Esophagus mucosa (tissue), 1 donor: ENCODE measurements at places on chromosomes 4 and X.

DNA sequence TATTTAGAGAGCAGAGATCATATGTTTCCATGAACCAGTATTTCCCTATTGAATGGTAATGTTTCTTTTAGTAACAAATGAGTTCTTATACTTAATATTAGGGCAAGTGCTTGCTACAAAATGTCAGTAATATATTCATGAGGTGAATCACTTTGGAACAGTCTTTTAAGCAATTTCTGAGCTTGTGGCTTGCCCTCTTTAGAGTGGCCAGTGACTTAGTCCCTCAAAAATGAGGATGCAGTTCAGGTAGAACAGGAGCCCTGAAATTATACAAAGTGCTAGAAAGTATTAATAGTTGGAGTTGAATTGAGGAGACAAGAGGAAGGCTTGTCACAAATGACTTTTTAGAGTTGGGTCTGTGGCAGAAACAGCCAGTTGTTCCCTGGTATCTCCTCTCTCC, 53.4 kb upstream of the PITX2 start:
- ATAC-seq: no peak

DNA sequence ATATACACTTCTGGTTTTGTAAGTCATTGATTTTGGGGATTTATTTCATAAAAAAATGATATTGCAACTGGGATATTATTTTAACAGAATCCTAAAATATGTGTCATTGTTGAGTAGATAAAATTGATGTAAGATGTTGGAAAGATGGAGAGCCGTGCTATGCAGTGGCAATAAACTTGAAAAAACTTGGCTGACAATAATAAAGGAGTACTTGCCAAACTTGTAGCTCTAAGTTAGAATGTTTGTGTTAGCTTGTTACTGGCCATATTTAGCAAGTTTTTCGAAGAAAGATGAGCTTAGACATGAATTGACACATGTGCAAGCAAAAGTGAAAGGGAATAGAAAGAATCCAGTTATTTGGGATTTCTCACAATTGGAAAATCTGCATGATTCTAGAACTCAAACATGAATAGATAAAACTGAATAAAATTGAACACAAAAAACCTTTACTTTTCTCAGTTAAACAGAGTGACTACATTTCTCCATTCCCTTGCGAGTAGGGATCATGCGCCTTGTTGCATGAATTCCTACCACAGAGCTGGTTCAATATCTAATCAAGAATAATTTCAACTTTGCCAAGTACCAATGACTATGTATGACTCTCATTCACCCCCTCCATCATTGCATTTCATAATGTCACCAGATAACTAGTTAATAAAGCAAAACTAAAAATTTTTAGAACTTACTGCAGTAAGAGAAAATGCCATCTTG, 327.8 kb downstream of the CAMK2D start:
- ATAC-seq: no peak

DNA sequence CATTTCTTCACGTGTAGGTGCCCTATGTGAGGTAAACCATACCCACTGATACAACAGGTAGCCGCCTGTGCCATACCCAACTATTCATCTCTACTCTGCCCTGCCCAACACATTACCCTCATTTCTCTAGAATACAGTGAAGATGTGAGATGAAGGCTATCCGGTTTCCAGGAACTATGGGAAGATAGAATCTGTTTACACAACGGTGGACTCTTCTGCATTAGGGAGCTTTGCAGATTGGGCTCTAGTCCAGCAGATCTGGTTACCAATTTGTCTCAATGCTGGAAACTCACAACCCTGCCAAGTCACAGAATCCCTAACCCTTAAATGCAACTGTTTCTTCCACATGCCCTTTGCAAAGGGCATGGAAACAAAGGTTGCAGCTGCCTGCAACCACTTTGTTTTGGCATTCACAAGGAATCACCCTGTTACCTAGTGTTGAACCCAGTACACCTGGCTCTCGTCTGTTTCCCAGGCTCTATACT, 6.4 kb upstream of the SLAIN2 start:
- no peak for ATAC-seq

- ATAC-seq: no peak
These were observed 69.4 kb downstream of the PDS5A start for GRCh38 chr4:39908284-39908683.

DNA sequence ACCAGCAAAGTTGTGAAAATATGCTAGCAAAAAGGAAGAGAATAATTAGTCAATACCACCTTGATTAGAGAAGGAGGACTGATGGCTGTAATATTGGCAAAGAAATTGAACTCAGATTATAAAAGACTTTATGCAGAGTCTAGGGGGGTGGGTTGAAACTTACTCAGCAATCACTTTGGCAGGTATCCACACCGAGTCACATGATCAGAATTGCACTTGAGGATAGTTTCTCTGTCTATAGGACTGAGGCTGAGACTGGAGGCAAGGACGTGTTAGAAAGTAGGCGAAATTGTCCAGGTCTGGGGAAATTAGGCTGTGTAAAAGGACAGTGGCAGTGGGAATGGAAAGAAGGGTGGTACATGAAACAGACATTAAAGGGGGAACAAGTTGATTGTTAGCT, 284.4 kb downstream of the ARHGAP24 start:
- ATAC-seq: no peak

- ATAC-seq: no peak
These were observed 150.1 kb upstream of the NUDT10 start for GRCh38 chrX:51182545-51182944.

- ATAC-seq: no peak
These were observed 13.7 kb downstream of the PPP2R3B start for GRCh38 chrX:372856-373640.

DNA sequence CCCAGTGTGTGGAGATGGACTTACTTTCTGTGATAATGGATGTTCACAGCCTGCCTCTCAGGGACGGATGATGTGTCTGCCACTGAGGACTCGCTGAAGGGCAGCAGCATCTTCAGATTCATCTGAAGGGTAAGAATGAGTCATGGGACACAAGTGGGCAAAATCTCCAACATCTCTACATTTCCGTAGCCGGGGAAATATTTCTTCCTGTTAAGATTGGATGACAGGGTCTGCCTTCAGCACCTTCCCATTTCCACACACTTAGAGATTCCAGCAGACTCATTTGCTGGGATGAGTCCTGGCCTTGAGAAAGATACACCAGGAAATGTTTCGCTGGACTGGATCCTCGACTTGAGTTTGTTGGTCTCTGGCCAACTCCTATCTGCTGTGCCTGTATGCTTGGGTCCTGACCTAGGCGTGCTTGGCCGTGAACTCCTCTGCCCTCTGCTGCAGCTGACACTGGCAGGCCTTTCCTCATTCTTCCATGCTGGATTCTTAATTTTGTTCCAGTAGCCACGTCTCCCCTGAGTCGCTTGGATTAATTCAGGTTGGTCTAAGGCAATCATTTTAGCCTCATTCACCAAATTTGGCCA, 46.5 kb upstream of the SOD3 start:
- no peak for ATAC-seq

DNA sequence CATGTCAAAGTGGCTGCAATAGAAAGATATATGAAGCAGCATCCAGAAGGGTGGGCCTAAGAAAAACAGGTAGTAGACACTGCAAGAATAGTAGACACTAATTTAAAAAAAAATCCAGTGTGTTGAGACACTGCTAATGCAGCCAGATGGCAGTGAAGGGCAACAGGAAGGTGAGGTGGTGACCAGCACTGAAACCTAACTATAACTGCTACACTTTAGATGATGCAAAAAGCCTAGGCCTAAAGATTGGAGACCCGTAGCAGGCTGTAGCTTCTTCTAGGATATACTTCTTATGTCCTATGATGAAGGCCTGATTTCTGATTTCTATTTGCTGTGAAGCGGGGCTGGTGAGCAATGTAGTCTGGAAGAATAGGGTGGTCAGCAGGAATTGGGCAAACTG, 38.7 kb upstream of the SH3KBP1 start:
- ATAC-seq: no peak

DNA sequence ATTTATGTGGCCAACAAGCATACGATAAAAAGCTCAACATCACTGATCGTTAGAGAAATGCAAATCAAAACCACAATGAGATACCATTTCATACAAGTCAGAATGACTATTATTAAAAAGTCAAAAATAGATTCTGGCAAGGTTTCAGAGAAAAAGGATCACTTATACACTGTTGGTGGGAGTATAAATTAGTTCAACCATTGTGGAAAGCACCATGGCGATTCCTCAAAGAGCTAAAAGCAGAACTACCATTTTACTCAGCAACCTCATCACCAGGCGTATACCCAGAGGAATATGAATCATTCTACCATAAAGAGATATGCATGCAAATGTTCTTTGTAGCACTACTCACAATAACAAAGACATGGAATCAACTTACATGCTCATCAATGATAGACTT, 478.7 kb upstream of the GALNTL6 start:
- no peak for ATAC-seq

GRCh38 chrX:9091258-9091657, 57.3 kb upstream of the FAM9B start:
- no peak for ATAC-seq

DNA sequence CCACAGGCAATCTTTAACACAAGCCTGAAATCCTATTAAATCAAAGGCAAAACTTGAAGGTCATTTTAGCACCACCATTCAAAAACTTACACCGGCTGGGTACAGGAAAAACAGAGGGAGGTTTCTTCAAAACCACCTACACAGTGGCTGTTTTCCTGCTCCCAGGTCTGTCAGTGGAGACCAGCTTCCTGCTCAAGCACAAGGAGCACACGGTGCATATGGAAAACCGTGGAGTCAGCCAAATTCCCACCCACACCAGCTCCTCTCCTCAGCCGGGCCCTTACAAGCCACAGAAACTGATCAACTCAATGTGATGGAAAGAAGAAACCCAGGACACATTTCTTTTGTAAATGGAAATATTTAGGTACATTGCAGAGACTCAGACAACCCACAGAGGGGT, 14.3 kb upstream of the FAM241A start:
- no peak for ATAC-seq

DNA sequence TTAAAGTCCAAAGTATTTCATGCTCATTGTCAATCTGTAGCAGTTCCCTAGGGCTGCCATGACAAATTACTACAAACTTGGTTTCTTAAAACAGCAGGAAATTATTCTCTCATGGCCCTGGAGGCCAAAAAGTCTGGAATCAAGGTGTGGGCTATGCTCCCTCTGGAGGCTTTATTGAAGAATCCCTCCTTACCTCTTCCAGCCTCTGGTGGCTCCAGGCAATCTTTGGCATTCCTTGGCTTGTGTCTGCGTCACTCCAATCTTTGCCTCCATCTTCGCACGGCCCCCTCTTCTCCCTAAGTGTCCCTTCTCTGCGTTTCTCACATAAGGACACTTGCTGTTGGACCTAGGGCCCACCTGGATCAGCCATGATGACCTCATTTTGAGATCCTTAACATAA, 170.4 kb downstream of the SMIM20 start:
- ATAC-seq: no peak

DNA sequence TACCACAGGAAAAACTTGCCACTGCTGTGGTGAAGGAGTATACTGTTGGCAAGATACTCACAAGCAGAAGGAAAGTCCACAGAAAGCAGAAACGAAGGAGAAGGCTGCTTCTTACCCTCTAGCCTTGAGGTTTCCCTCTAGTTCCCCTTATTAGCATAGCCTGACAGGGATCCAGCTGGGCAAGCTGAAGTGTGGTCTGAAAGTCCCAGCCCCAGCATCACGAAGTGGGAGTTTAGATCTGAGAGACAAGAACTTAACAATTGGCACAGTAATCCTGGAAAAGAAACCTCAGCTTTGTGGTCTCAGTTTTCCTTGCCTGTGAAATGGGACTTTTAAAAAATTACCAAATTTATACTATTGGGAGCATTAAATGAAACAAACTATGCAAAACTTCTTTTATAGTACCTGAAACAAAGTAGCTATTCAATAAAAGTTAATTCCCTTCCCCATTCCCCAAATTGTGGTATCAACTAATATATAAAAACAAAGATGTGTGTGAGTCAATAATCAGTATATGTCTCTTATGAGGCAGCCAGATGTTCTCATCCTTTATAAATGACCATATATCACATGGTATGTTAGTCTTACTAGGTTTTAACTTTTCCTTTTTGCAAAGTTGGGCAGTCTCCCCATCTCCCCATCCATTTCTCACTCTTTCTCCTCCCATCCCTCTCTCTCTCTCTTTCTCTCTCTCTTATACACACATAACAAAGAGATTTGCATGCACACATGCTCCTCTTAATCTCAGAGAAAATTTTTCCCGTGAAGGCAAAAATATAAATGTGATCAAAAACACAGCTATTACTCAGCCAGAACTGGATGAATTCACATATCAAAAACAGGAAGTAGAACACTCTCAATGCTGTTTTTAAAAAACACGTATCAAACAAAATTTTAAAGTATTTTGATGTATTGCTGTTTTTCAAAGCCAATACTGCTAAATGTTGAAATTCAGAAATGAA, 57.8 kb downstream of the SCFD2 start:
- no peak for ATAC-seq

- no peak for ATAC-seq
These were observed 204.1 kb downstream of the NR3C2 start for GRCh38 chr4:148238086-148238485.

DNA sequence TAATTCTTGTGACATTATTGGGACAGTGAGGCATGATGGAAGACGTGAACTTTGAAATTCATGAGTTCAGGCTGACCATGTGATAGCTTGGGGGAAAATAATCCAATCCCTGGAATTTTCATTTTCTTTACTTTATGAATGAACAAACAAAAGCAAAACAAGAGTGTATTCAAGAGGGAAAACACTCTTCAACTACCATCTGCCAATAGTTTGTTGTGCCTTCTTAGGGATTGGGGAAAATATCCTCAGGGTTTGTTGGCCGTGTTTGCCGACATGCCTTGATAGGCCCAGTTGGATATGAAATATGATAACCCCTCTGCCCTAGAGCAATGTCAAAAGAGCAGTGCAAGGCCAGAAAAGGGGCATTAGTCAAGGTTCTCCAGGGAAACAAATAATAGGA, 80.8 kb upstream of the CLNK start:
- ATAC-seq: no peak

DNA sequence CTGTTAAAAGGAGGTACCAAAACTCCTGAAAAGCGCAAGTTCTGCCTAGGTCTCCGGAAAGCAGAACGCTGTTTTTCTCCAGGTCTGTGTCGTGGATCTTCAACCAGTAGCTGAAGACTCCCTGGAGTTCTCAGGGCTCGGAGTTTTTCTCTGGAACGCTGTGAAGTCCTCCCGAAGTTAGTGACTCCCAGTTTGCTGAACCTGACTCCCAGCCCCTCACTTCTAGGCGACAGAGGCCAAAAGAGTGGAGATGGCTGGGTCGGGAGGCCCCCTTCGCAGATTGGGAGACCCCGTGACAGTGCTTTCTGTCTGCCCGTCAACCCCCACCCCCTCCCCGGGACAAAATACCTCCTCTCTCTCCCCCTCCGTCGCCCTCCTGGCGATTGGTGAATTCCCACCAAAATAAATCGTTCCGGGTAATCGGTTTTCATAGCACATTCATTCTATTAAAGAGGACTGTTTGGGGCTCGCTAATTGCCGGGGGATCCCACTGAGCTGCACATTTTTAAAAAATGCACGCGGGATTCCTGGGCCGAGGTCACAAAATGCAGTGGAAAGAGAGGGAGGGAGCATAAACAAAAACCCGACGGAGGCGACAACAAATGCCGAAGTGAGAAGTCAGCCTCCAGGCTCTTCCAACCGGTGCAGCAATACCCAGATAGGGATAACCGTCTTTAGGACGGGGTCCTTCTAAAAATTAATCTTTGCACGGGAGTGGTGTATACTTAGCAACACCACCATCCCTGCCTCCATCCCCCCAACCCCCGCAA, 4.0 kb upstream of the MSX1 start:
- ATAC-seq: no peak

- ATAC-seq: peak; percentile 39
These were observed 47.6 kb downstream of the ADD1 start for GRCh38 chr4:2891294-2891693.

GRCh38 chr4:183499389-183499788, 5.5 kb upstream of the ING2 start:
- no peak for ATAC-seq

GRCh38 chr4:164485136-164485535, 268.8 kb upstream of the SMIM31 start:
- ATAC-seq: no peak
